D721Med (cell line): ENCODE measurements at places on chromosomes 13 and 19.

DNA sequence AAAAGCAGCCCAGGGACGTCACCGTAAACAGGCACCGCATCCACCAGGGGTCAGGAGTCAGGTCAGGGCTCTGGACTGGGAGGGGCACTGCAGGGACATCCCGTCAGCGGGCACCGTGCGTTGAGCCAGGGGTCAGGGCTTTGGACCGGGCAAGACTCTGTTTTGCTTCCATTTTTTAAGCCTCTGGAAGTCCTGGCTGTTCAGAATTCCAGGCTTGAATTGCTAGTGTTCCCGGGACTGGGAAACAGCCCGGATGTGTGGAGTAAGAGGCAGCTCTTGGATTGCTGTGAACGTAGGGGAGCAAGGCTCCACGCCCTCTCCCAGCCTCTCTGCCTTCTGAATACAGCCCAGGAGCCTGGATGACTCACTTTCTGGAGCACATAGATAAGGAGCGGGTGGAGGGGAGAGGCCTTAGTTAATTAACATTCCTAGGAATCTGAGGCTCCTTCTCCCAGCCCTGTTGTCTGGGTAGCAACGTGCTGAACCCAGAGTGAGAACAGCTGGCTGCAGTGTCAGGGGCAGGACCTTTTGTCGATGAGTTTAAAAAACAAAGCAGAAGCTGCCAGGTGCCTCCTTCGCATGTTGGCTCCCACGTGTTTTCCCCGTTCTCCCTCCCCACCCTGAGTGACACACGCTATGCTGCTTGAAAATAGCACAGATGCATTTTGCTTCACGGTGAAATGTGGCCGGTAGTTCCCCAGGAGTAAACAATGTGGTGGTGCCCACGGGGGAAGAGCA is 21.9 kb downstream of the ATP11A start:
- DNase-seq, result no peak

DNA sequence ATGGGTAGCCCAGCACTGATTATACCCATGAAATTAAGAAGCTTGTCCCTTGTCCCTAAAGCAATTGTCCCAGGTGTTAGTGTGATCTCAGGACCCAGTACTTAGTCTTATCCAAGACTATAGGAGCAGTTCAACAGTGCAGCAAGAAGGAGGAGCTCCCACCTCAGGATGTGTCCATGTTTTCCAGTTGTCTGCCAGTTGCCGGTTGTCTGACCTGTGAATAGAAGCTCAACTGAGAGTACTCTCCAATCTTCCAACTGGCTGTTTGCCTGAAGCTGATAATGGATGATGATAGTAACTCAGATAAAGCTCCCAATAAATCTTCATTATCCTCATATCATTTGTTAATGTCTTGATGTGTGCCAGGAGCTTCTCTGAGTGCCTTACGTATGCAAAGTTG is 107.2 kb upstream of the HTR2A start:
- DNase-seq, result no peak

DNA sequence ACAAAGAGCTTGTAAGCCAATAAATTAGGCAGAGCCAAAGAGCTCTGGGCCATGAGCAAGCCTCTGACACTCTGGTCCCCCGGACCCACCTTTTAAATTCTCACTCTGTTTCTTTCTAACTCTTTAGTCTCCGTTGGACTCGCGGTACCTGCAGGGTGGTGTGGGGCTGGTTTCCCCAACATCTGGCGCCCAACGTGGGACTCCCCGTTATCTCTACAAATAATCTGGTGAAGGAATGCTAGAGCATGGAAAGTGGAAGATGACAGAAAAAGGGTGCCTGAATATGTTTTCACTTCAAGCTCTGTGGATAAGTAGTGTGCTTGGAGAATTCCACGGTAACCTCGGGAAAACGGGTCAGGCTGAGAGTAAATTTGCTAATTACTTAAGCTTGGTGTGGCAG is 36.5 kb upstream of the CYP2B6 start:
- no peak for DNase-seq

DNA sequence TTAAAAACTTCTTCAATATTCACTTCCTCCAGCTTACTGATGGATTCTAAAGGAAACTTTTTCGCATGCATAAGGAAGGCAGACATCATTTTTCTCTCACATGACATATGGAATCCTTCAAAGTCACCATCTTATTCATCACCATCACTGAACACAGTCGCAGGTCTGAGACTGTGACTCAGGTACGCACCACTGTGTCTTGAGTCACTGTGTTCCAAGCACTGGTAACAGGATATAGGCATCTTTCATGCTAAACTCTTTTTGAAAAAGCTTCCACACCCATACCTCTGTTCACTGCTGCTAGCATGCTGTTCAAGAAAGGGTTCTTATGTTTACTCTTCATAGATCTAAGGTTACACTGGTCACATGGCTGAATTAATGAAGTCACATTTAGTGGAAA is 67.0 kb upstream of the SIAH3 start:
- DNase-seq, result no peak

- DNase-seq, result no peak
Observed at GRCh38 chr13:105202354-105202753, 1333.1 kb downstream of the EFNB2 start.

GRCh38 chr13:80011448-80012212 is 329.3 kb downstream of the SPRY2 start:
- DNase-seq, result no peak

DNA sequence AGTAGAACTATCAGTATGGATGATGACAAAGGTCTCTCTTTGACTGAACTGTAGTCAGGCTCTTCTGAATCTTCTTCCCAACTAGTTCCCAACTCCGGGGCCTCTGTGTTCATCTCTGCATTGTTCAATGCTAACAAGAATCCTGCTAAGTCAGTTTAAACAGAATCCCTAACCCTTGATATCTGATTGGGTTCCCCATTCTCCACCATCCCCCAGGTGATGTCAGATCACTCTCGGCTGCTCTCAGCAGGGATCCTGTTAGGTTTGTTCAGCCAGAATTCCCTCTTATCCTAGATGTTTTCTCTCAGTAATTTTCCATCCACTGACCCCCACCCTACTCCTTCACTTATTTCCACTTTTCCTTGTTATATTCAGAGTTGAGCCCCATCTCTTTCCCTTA is 223.6 kb downstream of the RGCC start:
- DNase-seq, result no peak

GRCh38 chr19:42226886-42227285 is 6.8 kb downstream of the ZNF526 start:
- no peak for DNase-seq

DNA sequence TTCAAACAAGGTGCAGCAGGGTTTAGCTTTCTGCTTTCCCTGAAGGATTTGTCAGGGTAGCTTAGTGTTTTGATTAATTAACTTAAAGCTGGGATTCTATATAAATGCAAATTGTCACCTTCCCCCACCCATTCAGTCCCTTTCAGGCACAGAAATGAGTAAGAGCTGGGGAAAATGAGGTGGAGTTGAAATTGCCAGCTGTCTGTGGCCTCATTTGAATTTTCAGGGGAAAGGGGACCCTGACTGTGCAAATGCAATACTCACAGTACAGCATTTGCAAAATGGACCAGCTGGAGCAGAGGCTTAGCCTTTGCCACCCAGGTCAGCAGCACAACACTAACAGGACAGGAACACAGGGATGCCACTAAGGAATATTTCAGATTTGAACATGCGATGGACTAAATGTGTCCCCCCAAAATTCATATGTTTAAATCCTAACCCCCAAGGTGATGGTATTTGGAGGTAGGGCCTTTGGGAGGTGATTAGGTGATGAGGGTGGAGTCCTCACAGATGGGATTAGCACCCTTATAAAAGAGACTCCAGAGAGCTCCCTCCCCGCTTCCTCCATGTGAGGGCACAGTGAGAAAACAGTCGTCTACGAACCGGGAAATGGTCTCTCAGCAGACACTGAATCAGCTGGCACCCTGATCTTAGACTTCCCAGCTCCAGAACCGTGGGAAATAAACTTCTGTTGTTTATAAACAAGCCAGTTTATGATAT is 59.5 kb upstream of the CYSLTR2 start:
- peak; percentile 14 for DNase-seq

DNA sequence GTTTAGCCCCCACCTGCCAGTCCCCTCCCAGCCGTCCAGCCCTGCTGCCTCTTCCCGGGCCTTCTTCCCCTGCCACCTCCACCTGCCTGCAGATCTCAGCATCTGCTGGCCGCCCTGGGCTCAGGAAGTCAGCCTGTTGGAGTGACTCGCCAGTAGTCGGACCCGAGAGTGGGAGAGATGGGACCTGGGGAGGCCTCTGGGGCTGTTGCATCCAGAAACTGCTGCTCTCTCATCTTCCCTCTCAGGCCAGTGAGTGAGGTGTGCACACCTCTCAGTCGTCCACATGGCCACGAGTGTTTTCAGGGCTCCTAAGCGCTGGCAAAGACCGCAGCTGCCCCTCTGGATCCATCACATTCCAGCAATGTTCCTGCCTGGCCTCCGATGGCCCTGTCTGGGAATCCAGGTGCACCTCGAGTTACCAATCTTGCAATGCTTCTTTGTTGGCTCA is 151.8 kb upstream of the SOX1 start:
- no peak for DNase-seq

DNA sequence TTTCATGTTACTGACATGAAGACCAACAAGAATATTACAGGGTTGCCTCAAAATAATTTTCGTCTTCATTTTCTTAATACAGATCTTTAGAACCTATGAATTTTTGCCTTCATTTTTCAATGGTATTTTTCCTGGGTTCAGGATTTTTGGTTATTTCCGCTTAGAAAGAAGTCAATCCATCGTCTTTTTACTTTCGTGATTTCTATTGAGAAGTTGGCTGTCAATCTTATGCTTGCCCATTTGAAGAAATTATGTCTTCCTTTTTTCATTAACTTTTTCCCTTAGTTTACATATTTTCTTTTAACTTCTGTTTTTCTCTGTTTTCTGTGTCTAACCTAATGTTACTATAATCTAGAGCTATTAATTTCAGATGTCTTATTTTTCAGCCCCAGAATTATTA is 868.9 kb upstream of the SLC10A2 start:
- no peak for DNase-seq

GRCh38 chr13:43293986-43294385 is 270.6 kb downstream of the DNAJC15 start:
- DNase-seq, result no peak

GRCh38 chr19:2302319-2303210 is 5.4 kb downstream of the LINGO3 start:
- no peak for DNase-seq

- no peak for DNase-seq
Observed at GRCh38 chr19:3142292-3142670, 6.4 kb downstream of the GNA15 start.

GRCh38 chr13:30415430-30416030 is 6.8 kb upstream of the UBE2L5 start:
- no peak for DNase-seq

DNA sequence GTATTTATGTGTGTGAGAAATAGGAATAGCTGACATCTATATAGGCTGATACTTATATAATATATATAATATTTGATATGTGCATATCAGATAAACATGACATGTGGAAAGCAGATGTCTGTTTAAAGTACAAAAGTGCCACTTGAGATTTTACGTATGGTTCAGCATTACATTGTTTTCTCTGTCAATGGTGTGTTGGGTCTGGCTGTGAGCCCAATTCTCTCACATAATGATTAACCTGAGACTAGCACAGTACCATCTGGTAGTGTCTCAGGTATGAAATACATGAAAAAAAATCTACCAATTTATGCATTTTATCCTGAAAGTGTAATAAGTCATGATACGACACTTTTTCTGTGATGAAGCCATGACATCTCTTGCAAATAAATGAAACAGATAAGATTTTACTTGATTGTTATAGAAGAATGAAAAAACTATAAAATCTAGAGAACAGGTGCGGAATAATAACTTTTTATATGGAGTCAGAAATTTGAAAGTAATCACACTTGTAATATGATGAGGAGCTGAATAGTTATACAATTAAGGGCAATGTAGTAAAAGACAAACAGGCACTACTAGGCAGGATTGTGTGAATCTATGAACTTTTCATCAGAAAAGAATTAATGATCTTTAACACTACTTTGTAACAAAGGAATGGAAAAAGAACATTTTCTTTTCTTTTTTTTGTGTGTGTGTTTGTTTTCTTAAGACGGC is 1405.0 kb downstream of the OLFM4 start:
- DNase-seq, result no peak

DNA sequence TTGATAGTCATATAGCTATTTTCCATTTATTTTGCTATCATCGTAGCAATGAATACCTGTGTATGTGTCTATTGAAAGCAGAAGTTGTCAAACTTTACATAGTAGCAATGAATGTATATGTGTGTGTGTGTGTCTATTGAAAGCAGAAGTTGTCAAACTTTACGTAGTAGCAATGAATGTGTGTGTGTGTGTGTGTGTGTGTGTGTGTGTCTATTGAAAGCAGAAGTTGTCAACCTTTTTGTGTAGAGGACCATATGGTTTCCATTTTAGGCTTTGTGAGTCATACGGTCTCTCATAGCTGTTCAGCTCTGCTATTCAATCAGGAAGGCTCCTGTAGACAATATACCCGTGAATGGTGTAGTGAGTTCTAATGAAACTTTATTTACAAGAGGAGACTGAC is 20.8 kb downstream of the NLRP4 start:
- no peak for DNase-seq
